Globus pallidus (tissue), 1 donor: ENCODE measurements at places on chromosomes 11 and 22.

GRCh38 chr11:18352581-18352980, 30.2 kb downstream of the GTF2H1 start:
- no peak for DNase-seq

DNA sequence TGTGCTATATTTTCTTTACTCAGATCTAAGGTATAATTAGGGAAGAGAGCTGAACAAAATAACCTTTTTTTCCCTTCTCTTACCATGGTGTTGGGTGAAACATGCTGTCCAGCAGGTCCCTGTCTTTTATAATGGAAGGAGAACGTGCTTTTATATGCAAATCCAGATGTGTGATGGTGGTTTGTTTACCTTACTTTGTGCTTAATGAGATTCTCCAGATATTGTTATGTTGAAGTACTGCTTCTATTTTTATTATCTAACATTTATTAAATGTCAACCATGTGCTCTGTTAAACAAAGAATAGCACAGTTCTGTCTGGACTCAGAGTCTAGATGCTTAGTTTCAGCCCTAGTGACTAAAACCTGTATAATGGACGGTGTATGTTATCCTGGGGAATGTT, 10.1 kb upstream of the GRIK4 start:
- DNase-seq: no peak

DNA sequence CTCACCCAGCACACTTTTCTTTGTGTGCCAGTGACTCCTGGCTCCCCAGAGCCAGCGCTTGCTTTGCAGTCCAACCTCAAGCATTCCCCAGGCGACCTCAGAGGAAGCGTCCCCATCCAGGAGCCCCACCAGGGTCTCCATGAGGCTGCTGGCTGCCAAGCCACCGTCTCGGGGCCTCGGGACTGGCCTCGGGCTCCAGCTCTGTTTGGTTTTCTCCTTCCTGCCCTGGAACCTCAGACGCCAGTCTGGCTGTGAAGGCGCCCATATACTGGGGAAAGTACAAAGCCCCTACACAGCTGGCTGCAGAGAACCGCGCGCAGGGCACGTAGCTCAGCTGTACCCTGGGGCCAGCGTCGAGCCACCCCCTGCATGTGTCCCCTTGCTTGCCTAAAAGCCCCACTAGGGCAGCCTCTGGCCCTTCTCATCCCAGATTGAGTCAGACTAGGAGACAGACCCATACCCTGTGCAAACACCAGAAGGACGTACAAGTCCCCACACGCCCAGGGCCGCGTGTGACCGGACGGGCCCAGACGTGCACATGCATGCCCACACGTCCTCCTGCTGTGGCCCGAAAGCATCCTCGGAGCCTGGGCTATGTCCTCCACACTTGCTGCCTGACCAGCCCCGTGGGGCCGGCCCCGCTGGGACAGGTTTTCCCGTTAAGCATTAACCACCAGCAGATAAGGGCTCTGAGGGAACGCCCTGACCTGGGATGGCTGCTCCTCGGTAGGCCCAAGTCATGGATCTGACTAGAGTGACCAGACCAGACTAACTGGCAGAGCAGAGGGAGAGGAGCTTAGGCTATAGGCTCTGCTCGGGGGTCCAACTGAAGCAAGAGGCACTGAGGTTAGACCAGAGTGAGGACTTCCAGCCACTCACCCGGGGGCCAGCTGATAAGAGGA, 4.2 kb upstream of the SYT8 start:
- no peak for DNase-seq

GRCh38 chr11:66854231-66854661, 2.6 kb upstream of the LRFN4 start:
- DNase-seq: no peak

DNA sequence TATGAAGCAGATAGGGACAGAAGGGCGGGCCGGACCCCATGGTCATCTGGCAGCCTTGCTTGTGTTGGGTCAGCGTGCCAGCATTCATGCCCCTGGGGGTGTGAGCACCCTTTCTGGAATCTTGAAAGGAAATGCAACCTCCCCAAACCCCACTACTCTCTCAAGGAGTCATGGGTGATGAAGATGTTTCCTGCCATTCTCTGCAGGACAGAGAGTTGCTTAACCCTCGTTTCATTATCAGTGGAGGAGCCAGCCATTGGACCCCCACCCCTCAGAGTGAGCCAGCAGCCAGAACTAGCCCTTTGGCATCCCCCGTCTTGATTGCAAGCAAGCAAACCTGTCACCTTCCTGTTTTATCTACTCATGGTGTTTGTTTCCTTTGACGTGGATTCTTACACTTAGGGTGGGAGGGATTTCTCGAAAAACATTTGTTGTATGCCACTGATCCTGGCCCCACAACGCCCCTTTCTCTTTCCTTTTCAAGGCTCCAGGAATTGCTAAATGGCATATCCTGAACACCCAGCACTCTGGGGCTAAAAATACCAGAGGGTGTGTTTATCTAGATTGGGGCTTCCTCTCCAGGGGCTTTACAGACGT, 258.3 kb downstream of the ETS1 start:
- DNase-seq: no peak

DNA sequence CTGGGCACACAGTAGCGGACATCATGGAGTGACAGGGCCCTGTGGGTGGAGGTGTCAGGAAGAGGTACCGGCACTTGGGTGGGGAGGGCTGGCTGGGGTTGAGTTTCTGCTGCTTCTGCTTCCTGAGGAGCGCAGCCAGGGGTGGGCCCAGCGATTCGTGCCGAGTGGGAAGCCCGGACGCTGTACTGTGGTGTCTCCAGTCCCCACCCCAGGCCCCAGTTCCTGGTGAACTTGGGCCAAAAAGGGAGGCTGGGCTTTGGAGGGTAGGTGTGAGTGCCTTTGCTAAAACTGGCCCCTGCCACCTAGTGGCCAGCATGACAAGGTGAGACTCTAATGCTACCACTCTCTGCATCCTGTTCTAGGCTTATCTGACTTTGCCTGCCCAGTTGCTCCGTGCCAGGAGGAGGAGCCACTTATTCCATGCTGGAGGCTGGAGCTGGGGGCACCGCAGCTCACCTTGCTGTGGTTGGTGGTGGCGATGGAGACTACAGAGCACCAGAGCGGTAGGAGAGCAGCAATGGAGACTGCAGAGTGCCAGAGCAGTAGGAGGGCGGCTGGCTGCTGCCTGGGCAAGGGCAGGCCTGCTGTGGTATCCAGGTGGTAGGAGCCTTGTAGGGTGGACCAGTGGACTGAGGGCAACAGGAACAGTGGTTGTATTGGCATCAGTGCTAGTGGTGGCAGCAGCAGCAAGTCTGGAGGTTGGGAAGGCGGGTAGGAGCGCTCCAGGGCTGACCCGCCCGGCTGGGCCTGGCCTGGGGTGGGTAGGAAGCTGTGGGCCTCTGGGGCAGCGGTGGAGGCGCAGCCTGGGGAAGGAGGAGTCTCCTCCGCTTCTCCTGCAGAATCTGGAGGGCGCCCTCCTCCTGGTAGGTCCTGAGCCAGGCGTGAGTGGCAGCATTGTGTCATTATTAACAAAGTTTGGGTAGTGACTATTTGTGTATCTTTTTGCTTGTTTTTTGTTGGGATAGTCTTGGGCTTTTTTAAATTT, 2.2 kb upstream of the RFPL2 start:
- DNase-seq: no peak

DNA sequence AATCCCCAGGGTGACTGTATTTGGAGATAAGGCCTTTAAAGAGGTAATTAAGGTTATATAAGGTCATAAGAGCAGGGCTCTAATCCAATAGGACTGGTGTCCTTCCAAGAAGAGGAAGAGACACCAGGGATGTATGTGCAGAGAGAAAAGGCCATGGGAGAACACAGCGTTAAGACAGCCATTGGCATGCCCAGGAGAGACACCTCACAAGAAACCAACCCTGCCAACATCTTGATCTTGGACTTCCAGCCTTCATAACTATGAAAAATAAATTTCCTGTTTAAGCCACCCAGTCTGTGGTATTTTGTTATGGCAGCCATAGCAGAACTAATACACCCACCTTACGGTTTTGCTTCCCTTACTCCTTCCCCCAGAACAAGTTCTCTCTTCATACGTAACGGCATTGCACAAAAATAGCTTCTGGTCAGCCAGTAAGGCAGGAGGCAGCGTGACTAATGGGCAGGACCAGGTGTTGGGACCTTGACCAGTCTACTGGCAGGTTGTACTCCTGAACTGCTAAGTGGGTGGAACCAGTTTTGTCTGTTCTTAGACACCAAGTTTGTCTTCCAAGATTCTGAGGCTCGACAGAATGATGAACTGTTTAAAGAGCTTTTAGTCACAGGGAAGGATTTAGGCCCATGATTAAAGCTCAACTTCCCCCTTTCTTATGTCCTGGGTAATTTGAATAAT, 31.9 kb upstream of the UPB1 start:
- no peak for DNase-seq

- peak; percentile 48 for DNase-seq
Observed at GRCh38 chr11:18720808-18721560, 5.0 kb downstream of the IGSF22 start.

DNA sequence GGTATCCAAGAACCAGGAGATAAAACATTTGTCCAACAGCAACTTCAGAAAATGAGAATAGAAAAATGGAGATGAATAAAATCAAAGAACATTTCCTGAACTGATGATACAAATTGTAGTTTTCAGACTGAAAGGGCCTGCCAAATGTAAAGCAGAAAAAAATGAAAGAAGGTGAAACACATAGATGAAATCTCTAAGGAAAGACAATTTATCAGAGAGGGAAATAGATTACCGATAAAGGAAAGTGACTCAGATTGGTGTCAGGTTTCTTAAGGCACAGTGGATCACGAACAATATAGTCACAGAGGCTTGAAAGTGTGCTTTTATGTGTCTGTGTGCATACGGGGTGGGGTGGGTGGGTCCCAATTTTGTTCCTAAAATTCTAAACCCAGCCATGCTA, 4.1 kb upstream of the STT3A start:
- no peak for DNase-seq

GRCh38 chr11:30322191-30322590, 713 bp upstream of the ARL14EP start:
- no peak for DNase-seq

DNA sequence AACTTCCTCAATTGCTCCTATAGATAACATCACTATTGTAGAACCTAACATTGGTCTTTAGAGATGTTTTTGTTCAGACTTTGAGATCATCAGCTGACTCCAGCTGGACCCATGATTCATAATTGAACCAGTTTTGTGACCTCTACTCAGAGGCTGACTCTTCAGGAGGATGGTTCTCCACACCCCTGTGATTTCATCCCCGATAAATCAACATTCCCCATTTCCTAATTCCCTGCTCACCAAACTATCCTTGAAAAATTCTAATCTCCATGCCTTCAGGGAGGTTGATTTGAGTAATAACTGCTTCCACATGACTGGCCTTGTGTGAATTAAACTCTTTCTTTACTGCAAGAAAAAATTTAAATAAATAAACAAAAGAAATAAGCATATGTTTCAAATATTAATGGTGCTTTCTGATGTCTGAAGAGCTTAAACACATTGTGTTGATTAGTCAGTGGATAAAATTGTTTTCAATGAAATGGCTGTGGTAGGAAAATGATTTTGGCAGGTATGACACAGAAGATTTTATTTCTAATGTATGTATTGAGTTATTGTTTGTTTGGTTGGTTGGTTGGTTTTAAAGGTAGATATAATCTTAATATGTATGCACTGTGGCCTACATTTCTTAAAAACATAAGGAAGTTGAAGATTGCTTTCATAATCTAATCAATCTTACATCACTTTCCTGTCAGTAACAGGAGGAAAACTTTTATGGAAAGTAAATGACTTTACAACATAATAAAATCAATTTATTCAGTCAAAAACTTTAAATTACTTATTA, 427.9 kb upstream of the CCDC179 start:
- no peak for DNase-seq

DNA sequence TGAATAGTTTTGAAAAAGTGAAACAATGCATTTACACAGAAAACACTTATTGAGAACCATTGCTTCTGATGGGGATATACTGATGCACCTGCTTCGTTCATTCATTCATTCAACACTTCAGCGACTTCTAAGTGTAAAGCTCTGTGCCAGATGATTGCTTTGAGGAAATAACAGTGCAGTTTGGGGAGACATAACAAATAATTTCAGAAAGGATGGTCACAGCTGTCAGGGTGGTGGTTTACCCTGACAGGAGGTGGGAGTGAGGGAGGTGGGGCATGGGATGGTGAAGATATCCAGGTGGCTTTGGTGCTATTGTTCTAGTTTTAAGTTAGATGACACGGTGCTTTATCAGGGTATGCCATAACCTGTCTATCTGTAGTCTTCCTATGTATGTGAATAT, 344.1 kb downstream of the LARGE1 start:
- no peak for DNase-seq

DNA sequence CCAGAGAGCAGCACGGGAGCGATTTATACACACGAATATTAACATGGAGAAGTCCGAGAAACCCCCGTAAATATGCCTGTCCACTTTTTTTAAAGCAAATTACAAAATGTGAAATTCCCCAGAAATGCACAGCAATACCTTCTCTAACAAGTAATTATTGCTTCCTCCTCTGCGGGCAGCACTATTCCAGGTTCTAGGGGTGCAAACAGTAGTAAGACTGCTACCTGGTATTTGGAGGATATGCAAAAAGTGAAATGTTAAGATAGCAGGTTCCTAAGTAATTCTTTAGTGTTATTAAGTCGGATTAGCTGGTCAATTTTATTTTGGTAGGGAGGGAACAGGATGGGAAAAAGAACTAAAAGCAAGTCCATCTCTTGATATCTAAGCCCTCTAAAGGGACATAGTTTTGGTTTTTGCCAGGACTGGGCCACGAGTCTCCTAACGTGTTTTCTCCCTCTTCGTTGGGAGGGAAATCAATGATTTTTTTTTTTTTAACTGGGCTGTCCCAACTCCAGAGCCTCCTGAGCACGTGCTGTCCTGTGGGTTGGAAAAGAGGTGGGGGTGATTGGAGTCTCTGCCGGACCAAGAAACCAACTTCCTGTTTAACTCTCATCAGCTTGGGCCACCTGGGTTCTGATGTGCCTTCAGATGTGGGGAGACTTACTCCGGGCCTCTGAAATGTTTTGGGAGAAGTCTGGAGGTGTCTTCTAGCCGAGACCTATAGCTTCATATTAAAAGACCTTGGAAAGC, 1.7 kb upstream of the XBP1 start:
- DNase-seq: no peak

DNA sequence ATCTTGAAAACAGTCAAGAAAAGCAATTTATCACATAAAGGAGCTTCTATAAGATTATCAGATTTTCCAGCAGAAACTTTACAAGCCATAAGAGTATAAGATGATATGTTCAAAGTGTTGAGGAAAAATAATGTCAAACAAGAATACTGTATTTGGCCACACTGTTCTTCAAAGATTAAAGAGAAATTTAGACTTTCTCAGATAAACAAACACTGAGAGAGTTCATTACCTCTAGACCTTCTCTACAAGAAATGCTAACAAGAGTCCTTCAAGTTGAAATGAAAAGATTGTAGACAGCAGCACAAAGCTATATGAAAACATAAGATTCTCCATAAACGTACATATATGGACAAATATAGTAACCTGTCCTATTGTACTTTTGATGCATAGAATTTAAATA, 8.0 kb upstream of the MTMR2 start:
- no peak for DNase-seq

GRCh38 chr11:3030289-3031070, 26.7 kb downstream of the CARS1 start:
- DNase-seq: no peak
